Activated CD4-positive, alpha-beta T cell treated with anti-CD3 and anti-CD28 coated beads, Interleukin-2, amount 50 U/mL, for 4 hours (primary cell): ENCODE measurements at places on chromosomes 16 and 17.

GRCh38 chr17:50668838-50669581, 34.3 kb downstream of the ABCC3 start:
- no peak for DNase-seq

- DNase-seq, result no peak
Measured at GRCh38 chr16:29321585-29321984, 84.9 kb downstream of the NPIPB11 start.

DNA sequence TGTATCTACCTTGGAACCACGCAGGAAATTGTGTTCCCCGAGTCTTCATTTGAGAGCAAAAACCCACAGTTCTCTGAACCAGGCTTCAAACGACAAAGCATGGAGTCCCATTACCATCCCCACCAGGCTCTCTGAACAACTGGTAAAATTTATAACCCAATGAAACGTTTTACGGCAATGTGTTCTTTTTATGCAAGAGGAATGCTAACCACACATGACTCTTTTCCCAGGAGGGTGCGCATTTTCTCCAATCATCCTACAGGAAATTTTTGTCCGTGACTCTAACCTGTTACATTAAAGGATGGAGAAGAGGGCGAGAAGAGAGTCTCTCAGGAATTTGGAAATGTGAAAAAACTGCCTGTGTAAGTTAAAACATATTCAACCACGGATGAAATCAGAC, 17.8 kb downstream of the STX8 start:
- no peak for DNase-seq

- peak; percentile 15 for DNase-seq
Measured at GRCh38 chr17:41338961-41339485, 11.6 kb downstream of the KRT33A start.

DNA sequence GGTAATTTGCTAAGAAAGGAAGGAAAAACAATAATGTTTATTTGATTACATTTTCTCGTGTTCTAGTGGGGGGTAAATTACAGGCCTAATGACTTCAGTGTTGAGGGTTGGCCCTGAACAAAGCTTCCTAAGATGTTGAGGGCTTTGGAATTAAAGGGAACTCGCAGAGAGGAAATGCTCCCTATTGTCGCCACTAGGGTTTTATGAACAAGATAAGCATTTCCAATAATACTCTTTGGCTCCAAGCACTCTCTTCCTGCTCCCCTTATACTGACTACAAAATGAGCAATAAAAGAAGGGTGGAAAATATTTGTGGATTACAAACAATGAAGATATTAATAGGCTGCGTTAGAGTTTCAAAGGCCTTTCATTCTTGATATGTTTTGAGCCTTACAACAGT, 363.6 kb downstream of the HS3ST3B1 start:
- no peak for DNase-seq

DNA sequence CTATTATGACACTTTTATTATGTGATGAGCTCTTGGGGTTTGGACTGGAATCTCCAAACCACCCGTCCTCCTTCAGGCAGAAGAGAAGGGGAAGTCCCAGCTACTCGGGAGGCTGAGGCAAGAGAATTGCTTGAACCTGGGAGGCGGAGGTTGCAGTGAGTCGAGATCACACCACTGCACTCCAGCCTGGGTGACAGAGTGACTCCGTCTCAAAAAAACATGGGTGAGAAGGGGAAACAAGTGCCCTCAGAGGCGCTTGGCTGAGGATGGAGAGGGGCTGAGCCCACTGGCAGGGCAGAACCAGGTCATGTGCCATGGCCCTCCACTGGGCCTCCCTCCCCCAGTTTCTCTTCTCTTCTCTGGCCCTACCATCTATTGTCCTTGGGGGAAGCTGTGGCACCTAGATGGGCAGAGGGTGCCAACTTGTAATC, 120.9 kb upstream of the SMURF2 start:
- no peak for DNase-seq

DNA sequence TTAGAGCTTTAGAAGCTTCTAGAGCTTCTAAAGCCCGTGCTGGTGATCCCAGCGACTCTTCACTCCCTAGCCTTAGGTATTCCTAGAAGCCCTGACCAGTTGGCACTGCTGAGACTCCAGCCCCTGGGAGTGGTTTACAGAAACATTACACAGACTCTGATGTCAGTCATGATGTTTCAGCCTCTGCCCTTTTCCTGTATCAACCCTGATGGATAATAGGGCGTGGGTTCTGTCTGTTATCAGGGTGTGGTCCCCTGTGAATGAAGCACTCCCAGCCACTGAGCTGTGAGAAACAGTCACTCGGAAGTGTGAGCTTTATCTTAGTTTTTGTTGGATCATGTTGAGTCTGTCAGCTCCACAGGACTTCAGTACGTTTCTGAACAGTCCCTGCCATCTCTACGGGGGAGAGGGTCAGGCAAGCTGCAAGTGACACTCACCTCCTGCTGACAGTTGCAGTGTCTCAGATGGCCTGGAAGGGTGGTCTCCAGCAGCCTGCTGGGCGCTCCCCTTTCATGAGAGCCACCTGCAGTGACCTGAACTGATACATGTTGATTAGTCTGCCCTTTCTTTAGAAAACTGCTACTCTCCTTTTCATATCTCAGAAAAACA, 12.8 kb downstream of the GOSR2 start:
- DNase-seq, result no peak

GRCh38 chr17:67676305-67676704, 41.4 kb upstream of the NOL11 start:
- no peak for DNase-seq

DNA sequence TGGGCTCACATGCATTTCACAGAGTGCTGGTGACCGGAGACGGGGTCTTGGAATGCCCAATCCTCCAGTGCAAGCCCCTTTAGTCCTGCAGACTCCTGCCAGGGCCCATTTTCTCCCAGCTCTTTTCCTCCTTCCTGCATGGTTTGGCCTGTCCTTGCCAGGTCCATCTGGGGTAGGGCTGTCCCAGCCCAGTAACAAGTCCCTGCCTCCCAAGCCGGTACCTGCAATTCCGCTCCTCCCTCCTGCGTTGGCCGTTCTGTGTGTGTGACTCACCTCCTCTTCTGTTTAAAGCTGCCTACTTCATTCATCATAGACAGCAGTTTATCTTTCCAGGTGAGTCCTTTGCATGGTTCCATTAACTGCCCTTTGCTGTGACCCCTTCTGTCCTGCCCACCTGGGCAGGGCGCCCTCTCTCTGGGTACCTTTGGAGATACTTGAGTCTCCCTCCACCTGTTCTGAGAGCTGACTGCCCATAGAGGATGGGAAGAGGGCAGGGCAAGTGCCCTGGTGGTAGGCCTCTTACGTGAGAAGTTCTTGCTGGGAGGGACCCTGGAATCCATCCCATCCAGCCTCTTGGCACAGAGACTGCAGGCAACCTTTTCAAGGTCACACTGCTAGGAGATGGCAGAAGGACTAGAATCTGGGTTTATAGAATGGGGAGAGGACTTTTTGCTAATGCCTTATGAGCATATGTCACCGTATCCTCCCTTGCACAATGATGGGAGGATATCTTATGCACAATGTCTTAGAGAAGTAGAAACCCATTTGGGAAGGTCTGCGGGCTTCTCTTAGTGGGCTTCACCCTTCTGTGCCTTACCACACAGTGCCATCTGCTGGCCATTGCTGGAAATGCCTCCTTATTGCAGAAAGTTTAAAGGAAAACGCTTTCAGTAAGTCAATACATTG, 29.7 kb upstream of the LGALS9 start:
- DNase-seq, result peak; percentile 85

DNA sequence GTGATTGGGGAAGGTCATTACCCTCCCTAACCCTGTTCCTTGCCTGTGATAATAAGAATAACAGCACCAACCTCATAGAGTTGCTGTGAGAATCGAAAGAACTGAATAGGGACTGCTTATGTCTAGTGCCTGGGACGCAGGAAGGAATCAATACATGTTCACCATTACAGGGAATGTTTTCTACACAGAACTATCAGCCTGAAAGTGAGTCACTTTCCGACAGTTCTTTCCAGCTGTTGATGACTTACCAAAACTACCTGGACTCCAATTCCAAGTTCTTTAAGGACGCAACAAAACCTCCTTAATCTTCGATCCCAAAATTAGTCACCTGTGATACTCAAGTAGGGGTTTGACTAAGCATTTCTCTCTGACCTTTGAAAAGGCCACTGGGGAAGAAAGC, 29.4 kb downstream of the ZNF423 start:
- DNase-seq, result no peak

DNA sequence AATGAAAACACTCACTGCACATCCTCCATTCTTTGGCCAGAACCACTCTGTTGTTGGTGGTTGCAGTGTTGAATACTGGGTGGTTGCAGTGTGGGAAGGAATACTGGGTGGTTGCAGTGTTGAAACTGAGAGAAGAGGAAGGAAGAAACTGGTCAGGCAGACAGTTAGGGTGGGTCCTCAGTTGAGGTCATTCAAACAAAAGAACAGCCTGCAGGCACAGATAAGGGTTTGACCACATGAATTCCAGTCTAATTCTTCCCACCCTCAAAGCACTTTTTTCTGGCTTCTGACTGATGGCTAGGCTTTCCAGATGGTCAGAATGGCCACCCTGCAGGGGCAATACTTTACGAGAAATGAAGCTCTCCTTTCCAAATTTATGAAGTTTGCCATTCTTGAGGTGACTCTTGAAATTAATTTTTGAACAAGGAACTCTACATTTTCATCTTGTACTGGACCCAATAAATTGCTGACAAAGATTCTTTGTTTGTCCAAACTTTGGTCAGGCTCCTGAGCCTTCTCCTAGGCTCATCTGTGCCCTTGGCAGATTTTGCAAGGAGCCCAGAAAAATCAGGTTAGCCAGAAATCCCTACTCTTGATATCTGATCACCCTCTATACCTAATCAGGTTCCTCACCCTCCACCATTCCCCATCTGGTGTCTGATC, 596.6 kb upstream of the CDH5 start:
- no peak for DNase-seq

DNA sequence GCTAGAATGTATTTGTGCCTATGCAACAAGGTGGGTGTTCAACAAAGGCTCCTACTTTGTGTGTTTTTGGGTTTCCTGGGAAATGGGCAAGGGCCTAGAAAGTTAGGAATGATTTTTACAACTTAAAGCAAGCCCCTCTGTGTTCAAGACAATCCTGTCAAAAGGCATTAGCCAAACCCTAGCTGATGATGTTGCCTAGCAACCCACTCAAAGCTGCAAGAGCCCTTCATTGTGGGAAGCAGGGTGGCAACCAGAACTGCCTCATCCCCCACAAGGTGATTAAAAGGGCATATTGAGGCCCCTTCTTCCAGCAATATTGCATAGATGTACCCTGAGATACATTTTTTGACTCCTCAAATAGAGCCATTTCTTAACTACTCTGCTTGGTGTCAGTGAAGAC, 16.0 kb upstream of the RASL10B start:
- no peak for DNase-seq

DNA sequence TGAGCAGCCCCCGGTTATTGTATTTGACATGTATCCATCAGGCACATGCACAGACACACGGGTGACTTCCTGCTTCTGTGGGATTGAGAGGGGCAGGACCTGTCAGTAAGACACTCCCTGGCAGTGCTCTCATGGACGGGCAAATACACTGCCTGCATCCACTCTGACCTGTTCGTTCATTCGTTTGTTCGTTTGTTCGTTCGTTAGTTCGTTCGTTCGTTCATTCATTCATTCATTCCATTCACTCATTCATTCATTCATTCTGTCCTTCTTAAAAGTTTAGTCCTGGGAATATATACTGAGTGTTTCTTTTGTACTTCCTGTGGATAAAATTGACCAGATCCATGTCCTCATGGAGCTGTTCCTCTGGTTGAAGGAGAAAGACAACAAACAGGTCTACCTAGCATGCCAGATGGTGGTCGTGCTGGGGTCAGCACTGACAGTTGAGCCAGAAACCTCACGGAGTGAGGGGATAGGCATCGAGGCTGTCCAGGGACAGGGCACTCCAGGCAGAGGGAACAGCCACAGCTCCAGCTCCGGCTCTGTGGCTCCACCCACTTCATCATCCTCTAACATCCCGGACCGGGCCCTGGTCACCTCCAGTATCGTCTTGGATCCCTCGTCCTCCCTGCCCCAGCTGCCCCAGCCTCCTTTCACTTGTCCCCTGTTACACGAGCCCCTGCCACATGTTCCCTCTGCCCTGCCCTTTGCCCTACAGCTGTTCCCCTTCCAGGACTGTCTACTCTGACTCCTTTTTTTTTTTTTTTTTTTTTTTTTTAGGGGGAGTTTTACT, 336.1 kb downstream of the CPPED1 start:
- DNase-seq, result no peak

- no peak for DNase-seq
Measured at GRCh38 chr16:17817943-17818342, 347.2 kb upstream of the XYLT1 start.

- no peak for DNase-seq
Measured at GRCh38 chr17:77555741-77556291, 402.7 kb upstream of the TNRC6C start.

DNA sequence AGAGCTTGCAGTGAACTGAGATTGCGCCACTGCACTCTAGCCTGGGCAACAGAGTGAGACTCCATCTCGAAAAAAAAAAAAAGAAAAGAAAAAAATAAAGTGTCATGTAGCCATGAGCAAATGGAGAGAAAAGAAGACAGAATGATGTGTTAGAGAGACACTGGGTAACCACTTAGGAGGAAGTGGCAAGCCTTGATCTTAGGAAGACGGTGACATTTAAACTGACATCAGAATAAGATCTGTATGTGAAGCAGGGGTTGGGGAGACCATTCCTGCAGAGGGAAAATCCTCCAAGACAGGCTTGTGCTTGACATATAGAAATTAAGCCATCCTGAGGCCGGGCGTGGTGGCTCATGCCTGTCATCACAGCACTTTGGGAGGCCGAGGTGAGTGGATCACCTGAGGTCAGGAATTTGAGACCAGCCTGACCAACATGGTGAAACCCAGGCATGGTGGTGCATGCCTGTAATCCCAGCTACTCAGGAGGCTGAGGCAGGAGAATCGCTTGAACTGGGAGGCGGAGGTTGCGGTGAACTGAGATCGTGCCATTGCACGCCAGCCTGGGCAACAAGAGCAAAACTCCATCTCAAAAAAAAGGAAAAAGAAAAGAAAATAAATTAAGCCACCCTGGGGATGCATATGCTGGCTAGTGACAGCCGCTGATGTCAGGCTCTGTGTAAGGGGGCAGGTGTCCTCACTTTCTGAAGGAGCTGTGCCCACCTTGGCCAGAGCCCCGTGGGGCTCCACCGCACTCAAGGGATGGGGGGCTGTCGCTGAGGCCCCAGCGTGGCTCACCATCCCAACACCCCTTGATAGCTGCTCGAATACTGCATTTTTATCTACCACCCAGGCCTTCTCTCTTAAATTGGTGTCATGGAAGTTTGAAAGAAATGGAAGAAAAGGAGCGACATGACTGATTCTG, 13.1 kb upstream of the CYB5B start:
- no peak for DNase-seq

DNA sequence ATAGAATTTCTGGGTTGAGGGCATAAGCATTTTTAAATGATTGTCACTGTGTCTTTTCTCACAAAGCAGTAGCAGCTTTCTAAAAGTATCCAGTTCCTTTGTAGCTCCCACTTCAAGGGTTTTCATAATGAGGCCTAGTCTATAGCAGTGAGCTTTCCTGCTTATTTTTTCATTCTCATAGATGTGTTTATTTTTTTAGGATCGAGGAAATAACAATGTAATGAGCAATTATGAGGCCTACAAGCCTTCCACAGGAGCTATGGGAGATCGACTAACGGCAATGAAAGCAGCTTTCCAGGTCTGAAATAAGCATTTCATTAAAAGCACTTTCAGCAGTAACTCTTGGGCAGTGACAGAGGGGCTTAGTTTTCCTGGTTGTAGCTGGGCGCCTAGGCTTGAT, 10.6 kb upstream of the PSMC5 start:
- no peak for DNase-seq

- no peak for DNase-seq
Measured at GRCh38 chr17:62098623-62099231, 33.6 kb upstream of the MED13 start.

GRCh38 chr17:68867759-68868516, 87.3 kb downstream of the ABCA8 start:
- no peak for DNase-seq
